ENCODE measurements at places on chromosomes 12 and 14. TPM values are rescaled to one million over a fixed set of nuclear protein-coding genes. Genes with fewer than 3 reads are reported as not detected.

The KRT78 gene
- not detected for polyA plus RNA-seq

The ARMH4 gene
- 14.3 TPM for polyA plus RNA-seq

The OTOGL gene
- 0.33 TPM for polyA plus RNA-seq

The SMAGP gene
- polyA plus RNA-seq = not detected

The VRTN gene
- not detected for polyA plus RNA-seq

The LRP10 gene
- 0.22 TPM for polyA plus RNA-seq

The OTX2 gene
- polyA plus RNA-seq = 3.2 TPM

The STON2 gene
- 11.3 TPM for polyA plus RNA-seq

The ABHD12B gene
- polyA plus RNA-seq = not detected

The TAS2R30 gene
- 0.53 TPM for polyA plus RNA-seq

The P2RX2 gene
- polyA plus RNA-seq = not detected

The ANP32D gene
- polyA plus RNA-seq = not detected

The HCAR2 gene
- not detected for polyA plus RNA-seq

The CCDC197 gene
- polyA plus RNA-seq = not detected

The DDN gene
- 0.51 TPM for polyA plus RNA-seq

The POLE2 gene
- polyA plus RNA-seq = 2.8 TPM

The RHOJ gene
- polyA plus RNA-seq = 0.10 TPM

The DHRS4 gene
- polyA plus RNA-seq = 7.8 TPM

The ADAM20 gene
- 0.74 TPM for polyA plus RNA-seq

The LARP4 gene
- polyA plus RNA-seq = 14.2 TPM

The IFI27L2 gene
- 15.3 TPM for polyA plus RNA-seq

The C1RL gene
- 2.1 TPM for polyA plus RNA-seq

The C12orf50 gene
- polyA plus RNA-seq = 0.30 TPM

The SLC17A8 gene
- polyA plus RNA-seq = 0.22 TPM

The OVCH1 gene
- 0.83 TPM for polyA plus RNA-seq

The RNASE1 gene
- not detected for polyA plus RNA-seq

The EAPP gene
- polyA plus RNA-seq = 112 TPM

The ABCD2 gene
- polyA plus RNA-seq = 0.43 TPM

The UBE3B gene
- 21.7 TPM for polyA plus RNA-seq

The C14orf132 gene
- polyA plus RNA-seq = 62.0 TPM

The OASL gene
- 0.42 TPM for polyA plus RNA-seq

The FOXG1 gene
- polyA plus RNA-seq = 54.0 TPM

The PIWIL1 gene
- polyA plus RNA-seq = not detected

The PROX2 gene
- not detected for polyA plus RNA-seq

The TRPV4 gene
- polyA plus RNA-seq = not detected

The CD27 gene
- not detected for polyA plus RNA-seq

The RASAL1 gene
- 0.14 TPM for polyA plus RNA-seq

The SLC8B1 gene
- 1.1 TPM for polyA plus RNA-seq

The VWF gene
- not detected for polyA plus RNA-seq

The SLC38A4 gene
- polyA plus RNA-seq = not detected

The PPP1R36 gene
- not detected for polyA plus RNA-seq

The CFAP54 gene
- polyA plus RNA-seq = 1.1 TPM

The SNAPC1 gene
- polyA plus RNA-seq = 7.1 TPM
